ENCODE measurements at places on chromosomes 2 and 18. TPM values are rescaled to one million over a fixed set of nuclear protein-coding genes. Genes with fewer than 3 reads are reported as not detected.

Gene SERPINB5
- total RNA-seq: not detected

Gene RPRM
- total RNA-seq: 0.36 TPM

Gene SPP2
- not detected for total RNA-seq

- no peak overlapping the region for H3K4me3 ChIP-seq
- no peaks in the 10 kb centered on the region for H3K36me3 ChIP-seq
- H3K27me3 ChIP-seq: peaks cover 3% of the 10 kb centered on the region
- no peak for DNase-seq
- no peak overlapping the region for H3K27ac ChIP-seq
Measured at GRCh38 chr2:164842624-164842966, 972 bp upstream of the COBLL1 start.

Gene MC4R
- total RNA-seq: not detected

Gene AOX1
- 76.4 TPM for total RNA-seq

- no peak overlapping the region for H3K4me3 ChIP-seq
- no peak overlapping the region for H3K27ac ChIP-seq
- H3K4me1 ChIP-seq: peaks cover 6% of the 10 kb centered on the region
- no peak for DNase-seq
Measured at GRCh38 chr2:64457524-64457923, 3.6 kb downstream of the LGALSL start.

Gene CNGA3
- 0.29 TPM for total RNA-seq

Gene TUBA4B
- not detected for total RNA-seq

Gene G6PC2
- total RNA-seq: not detected

DNA sequence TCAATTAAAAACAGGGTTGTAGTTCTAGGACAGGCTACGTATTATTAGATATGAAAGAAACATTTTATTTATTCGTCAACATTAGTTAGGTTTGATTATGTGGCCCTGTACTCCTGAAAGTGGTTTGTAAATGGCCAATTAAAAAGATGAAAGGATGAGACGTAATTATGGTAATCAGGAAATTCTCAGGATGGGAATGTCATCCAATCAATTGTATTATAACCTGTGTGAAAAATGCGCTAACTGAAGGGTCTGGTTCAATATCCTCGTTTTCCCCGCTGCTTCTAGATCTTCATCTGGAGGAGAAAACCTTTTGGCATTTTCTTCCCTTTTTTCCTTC, 5.6 kb upstream of the C18orf32 start:
- H3K27me3 ChIP-seq: no peaks in the 10 kb centered on the region
- no peak for DNase-seq
- H3K4me1 ChIP-seq: peaks cover 25% of the 10 kb centered on the region
- no peak overlapping the region for H3K27ac ChIP-seq

GRCh38 chr18:7601246-7601615, 34.1 kb downstream of the PTPRM start:
- H3K27me3 ChIP-seq: no peaks in the 10 kb centered on the region
- DNase-seq: peak; percentile 54
- no peak overlapping the region for H3K27ac ChIP-seq
- peaks cover 13% of the 10 kb centered on the region for H3K4me1 ChIP-seq
- no peaks in the 10 kb centered on the region for H3K36me3 ChIP-seq
- no peak overlapping the region for H3K4me3 ChIP-seq

Gene REG1A
- total RNA-seq: not detected

GRCh38 chr2:28958689-28959088, 22.4 kb upstream of the TOGARAM2 start:
- H3K4me1 ChIP-seq: peaks cover 4% of the 10 kb centered on the region
- peak overlapping the region; percentile 18 for H3K4me3 ChIP-seq
- peaks cover 11% of the 10 kb centered on the region for H3K27me3 ChIP-seq
- H3K27ac ChIP-seq: no peak overlapping the region
- DNase-seq: peak; percentile 89

DNA sequence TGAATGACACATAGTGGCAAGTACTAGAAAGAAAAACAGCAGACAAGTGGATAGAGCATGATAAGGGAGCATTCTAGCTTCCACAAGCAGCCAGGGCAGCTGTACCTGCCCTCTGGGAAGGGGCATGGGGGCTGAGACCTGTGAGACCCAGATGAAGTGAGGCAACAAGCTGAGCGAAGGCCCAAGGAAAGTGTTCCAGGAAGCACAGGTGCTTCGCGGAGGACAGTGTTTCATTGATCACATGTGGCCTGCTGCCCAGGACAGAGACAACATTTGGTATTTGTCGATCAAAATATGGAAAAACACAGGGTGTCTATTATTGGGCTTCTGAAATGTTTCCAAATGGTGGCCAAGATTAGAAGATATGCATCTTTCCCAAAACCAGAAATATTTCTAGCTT, 149.1 kb downstream of the ZNF516 start:
- H3K27ac ChIP-seq: no peak overlapping the region
- H3K27me3 ChIP-seq: no peaks in the 10 kb centered on the region
- H3K36me3 ChIP-seq: no peaks in the 10 kb centered on the region
- DNase-seq: no peak
- H3K4me1 ChIP-seq: no peaks in the 10 kb centered on the region
- H3K4me3 ChIP-seq: no peak overlapping the region

GRCh38 chr2:219500135-219500534, 1.4 kb downstream of the GMPPA start:
- DNase-seq: no peak
- peaks cover 32% of the 10 kb centered on the region for H3K36me3 ChIP-seq
- H3K4me1 ChIP-seq: peaks cover 33% of the 10 kb centered on the region
- peak overlapping the region; percentile 89 for H3K4me3 ChIP-seq
- H3K27ac ChIP-seq: peak overlapping the region; percentile 89
- H3K27me3 ChIP-seq: peaks cover 8% of the 10 kb centered on the region

Gene DSC1
- not detected for total RNA-seq

DNA sequence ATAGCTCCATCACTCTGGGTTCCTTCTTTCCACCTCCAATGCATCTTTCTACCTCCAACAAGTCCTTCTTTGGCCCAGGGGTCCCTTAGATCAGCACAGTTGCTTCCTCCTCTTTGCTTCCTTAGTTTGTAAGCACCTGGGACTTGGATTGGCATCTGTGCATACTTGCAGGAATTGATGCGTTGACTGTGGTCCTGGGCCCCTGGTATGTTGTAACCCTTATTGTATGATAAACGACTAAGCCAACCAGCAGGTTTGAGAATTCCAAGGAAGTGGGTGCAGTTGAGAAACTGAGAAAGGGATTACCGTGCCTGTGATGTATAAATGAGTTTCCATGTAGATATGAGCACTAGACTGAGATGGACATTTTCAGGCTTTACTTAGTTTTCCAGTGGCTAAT, 55.9 kb downstream of the ARHGAP28 start:
- H3K27ac ChIP-seq: no peak overlapping the region
- H3K4me3 ChIP-seq: no peak overlapping the region
- no peak for DNase-seq
- no peaks in the 10 kb centered on the region for H3K27me3 ChIP-seq
- H3K4me1 ChIP-seq: peaks cover 15% of the 10 kb centered on the region

- no peak overlapping the region for H3K4me3 ChIP-seq
- no peak overlapping the region for H3K27ac ChIP-seq
- DNase-seq: peak; percentile 68
Measured at GRCh38 chr18:56165601-56166355, 472.6 kb downstream of the TXNL1 start.

Gene ME2
- 36.2 TPM for total RNA-seq

DNA sequence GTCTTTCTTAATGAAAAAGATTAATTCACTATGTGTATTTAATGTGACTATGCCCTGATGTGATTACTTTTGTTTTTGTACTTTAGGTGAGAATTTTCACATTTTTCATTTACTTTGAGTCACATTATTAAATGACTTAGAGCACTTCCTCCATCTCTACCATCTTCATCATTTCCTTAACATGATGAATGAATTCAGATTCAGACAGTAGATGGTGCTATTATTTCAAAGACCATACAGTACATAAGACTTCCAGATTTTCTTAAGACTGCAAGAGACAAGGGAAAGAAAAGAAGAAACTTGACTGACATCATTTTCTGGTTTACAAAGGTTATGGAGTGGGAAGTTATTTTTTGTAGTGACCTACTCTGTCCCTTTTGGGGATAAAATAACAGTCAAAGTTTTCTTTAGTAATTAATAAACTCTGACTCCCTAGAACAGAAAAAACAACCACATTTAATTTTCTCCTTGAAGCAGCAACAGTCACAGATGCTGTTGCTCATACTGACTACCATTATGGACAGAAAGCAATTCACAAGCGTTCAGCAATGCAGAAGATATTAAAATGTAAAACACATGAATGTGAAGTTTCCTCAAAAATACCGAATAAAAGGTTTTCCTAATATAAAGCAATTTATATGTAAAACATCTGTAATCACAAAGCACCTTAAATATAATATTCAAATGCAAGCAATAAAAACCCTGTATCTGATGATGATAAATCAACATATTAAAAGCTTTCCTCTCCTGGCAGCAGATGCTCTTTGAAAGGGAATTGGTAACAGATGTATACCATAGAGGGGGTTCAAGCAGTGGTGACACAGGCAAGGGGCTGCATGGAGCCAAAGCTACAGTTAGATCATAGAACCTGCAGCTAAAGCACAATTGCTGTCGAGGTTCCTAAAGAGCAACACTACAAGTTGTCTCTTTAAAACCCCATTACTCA, 1010.9 kb upstream of the NXPH2 start:
- no peaks in the 10 kb centered on the region for H3K36me3 ChIP-seq
- DNase-seq: no peak
- H3K27ac ChIP-seq: no peak overlapping the region
- no peaks in the 10 kb centered on the region for H3K27me3 ChIP-seq
- H3K4me1 ChIP-seq: no peaks in the 10 kb centered on the region

Gene POTEI
- total RNA-seq: not detected

GRCh38 chr2:136384531-136385303, 266.8 kb upstream of the CXCR4 start:
- no peaks in the 10 kb centered on the region for H3K36me3 ChIP-seq
- peak; percentile 37 for DNase-seq
- no peaks in the 10 kb centered on the region for H3K4me1 ChIP-seq
- H3K27me3 ChIP-seq: no peaks in the 10 kb centered on the region

Gene CTNNA2
- total RNA-seq: 0.29 TPM

DNA sequence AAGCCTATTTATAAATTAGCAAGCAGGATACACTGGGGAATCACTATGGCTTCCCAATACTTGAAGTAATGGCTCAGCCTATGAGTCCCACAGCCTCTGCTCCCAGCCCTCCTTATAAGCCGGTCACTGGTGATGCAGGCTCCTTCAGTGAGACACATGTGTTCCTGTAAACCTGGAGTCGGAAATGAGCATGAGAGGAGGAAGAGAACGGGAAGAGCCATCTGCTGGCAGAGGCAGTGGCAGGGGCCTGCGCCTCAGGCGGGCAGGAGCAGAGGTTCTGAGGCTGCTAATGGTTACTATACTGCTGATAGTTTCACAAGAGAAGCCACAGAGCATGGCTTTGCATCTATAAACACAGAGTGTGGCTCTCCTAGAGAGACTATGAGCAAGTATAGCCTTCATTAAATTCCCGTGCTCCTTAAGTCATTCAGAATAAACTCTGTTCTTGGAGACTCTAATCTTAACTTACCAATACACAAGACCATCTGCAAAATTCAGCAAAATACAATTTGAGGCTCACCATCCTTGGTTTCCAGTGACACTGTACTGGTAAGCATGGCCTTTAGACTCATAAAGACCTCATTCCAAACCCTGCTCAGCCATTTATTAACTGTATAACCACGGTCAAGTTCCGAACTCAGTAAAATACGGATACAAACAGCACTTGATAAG, 63.3 kb downstream of the FBXO15 start:
- no peaks in the 10 kb centered on the region for H3K27me3 ChIP-seq
- H3K36me3 ChIP-seq: no peaks in the 10 kb centered on the region
- H3K27ac ChIP-seq: no peak overlapping the region
- peak; percentile 17 for DNase-seq

DNA sequence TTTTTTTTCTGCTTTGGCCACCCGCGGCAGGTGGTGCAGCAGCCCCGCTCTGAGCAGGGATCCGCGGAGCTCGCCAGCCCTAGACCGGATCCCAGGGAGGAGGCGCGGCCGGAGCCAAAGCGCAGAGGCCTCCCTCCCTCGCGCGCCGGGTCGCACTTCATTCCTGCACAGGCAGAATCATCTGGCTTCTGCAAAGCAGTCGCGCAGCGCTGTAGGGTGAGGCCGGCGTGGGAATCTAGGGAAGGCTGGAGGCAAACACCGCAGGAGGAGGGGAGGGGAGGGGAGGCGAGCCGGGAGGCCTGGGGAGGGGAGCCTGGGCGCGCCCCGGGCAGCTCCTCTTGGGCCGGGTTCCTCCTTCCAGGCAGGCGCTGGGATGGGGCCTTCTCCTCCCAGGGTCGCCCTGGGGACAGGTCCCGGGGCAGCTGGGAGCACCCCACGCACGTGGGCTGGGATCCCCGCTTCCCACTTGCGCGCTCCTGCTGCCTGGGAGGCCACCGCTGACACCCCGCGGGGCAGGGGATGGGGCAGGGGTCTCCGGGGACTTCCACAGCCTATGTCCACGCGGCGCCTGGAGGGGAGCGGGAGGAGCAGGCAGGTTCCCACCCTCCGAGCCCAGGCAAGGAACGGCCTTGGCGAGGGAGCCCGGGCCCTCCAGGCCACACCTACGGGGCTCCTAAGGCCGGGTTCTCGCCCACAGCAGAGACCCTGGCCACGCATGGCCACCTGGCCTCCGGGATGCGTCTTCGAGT, 45.0 kb downstream of the MBP start:
- no peak overlapping the region for H3K27ac ChIP-seq
- H3K4me3 ChIP-seq: peak overlapping the region; percentile 59
- peak; percentile 92 for DNase-seq
- no peaks in the 10 kb centered on the region for H3K27me3 ChIP-seq

GRCh38 chr2:64525317-64525613, 1.1 kb downstream of the AFTPH start:
- H3K27ac ChIP-seq: peak overlapping the region; percentile 76
- DNase-seq: peak; percentile 83
- H3K4me3 ChIP-seq: peak overlapping the region; percentile 89
- no peaks in the 10 kb centered on the region for H3K36me3 ChIP-seq

GRCh38 chr2:2333076-2333475, 2.0 kb upstream of the MYT1L start:
- no peak overlapping the region for H3K4me3 ChIP-seq
- H3K27me3 ChIP-seq: no peaks in the 10 kb centered on the region
- no peaks in the 10 kb centered on the region for H3K4me1 ChIP-seq

DNA sequence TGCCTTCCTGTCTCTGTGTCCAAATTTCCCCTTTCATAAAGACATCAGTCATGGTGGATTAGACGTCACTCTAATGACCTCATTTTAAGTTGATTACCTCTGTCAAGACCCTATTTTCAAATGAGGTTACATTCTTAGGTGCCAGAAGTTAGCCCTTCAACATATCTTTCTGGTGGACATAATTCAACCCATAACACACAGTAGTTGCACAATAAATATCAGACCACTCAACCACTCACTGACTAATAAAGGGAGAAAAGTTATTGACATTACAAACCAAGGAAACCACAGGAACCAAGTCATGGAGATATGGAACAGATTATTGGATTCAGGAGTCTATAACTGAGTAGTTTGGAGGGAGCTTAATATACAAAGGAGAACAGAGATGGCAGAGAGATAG, 377.4 kb upstream of the ACVR2A start:
- no peak for DNase-seq
- no peaks in the 10 kb centered on the region for H3K27me3 ChIP-seq
- no peaks in the 10 kb centered on the region for H3K36me3 ChIP-seq

GRCh38 chr2:67002618-67003371, 394.3 kb upstream of the ETAA1 start:
- H3K27me3 ChIP-seq: no peaks in the 10 kb centered on the region
- H3K4me1 ChIP-seq: no peaks in the 10 kb centered on the region
- DNase-seq: no peak

GRCh38 chr18:58541789-58542425, 87.0 kb downstream of the ALPK2 start:
- no peaks in the 10 kb centered on the region for H3K27me3 ChIP-seq
- H3K36me3 ChIP-seq: peaks cover 58% of the 10 kb centered on the region
- peak overlapping the region; percentile 78 for H3K27ac ChIP-seq
- H3K4me1 ChIP-seq: peaks cover 16% of the 10 kb centered on the region

Gene KCNJ3
- total RNA-seq: not detected

GRCh38 chr2:224982910-224983711, 59.2 kb downstream of the DOCK10 start:
- H3K4me1 ChIP-seq: peaks cover 41% of the 10 kb centered on the region
- peaks cover 5% of the 10 kb centered on the region for H3K36me3 ChIP-seq
- H3K27ac ChIP-seq: peak overlapping the region; percentile 79
